Germinal center (tissue), 1 donor: ENCODE measurements at places on chromosomes 3 and 15.

- no peak for DNase-seq
These were observed 51.3 kb downstream of the DRD3 start for GRCh38 chr3:114127517-114127916.

- no peak for DNase-seq
These were observed 30.0 kb downstream of the CCNL1 start for GRCh38 chr3:157129803-157130466.

- peak; percentile 59 for DNase-seq
These were observed 5.9 kb upstream of the CALML4 start for GRCh38 chr15:68210821-68211655.

DNA sequence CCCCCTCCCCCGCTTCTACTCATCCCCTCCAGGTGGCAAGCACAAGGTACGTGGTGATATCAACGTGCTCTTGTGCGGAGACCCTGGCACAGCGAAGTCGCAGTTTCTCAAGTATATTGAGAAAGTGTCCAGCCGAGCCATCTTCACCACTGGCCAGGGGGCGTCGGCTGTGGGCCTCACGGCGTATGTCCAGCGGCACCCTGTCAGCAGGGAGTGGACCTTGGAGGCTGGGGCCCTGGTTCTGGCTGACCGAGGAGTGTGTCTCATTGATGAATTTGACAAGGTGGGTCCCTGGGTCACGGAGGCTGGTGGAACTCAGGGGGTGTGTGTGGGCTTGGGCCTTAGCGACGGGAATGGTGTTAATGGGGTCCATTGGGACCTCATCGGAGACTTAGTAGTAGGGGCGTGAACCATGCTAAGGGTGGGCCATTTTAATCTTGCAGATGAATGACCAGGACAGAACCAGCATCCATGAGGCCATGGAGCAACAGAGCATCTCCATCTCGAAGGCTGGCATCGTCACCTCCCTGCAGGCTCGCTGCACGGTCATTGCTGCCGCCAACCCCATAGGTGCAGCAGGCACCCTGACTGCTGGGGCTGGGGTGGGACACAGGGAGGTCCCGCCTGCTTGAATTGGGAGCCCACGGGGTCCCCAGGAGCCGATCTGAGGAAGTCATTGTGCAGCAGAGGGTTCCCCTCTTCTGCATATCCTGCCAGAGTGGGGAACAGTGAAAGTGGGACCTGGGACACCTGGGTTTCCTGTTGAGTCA is 12.0 kb upstream of the PODXL2 start:
- DNase-seq, result no peak

DNA sequence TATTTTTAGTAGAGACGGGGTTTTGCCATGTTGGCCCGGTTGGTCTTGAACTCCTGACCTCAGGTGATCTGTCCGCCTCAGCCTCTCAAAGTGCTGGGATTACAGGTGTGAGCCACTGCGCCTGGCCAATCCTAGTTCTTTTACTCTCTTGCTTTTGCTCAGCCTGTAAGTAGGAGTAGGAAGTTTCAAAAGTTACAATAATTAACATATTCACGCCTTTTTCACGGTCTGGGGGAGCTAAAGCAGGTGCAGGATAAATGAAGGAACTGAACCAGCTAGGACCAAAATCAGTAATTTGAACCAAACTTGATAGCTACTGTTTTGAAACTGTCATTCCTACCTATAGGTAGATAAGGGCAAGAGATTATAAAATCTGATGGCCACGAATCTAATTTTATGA is 98.5 kb downstream of the CACNA1D start:
- peak; percentile 38 for DNase-seq

- DNase-seq, result no peak
These were observed 173.4 kb downstream of the MCTP2 start for GRCh38 chr15:94404733-94405283.

GRCh38 chr15:27683121-27683520 is 416.0 kb downstream of the OCA2 start:
- DNase-seq, result no peak
